ENCODE measurements at places on chromosomes 1 and 21. TPM values are rescaled to one million over a fixed set of nuclear protein-coding genes. Genes with fewer than 3 reads are reported as not detected.

DNA sequence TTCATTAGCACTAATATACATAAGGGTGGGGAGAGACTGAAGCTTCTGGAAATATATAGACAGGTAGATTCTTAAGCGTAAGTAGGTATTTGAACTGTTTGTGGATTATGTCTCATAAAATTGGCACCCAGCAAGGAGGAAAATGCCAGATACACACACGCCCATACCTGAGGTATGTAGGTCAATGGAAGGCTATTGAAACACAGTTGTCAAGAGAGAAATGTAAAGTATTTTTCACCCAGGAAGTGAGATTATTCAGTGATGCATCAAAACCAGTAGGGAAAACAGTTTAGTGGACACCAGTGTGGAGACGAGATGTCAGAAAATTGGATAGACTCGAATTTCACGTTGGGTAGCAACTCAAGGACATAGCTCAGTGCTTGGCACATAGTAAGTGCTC lies 4.7 kb upstream of the RSPH1 start:
- no peak for DNase-seq

GRCh38 chr1:227330279-227331076 lies 12.2 kb upstream of the CDC42BPA start:
- DNase-seq, result no peak

- DNase-seq, result no peak
Measured at GRCh38 chr21:16976193-16976592, 536.6 kb upstream of the CXADR start.

GRCh38 chr1:214473862-214474261 lies 77.5 kb downstream of the PTPN14 start:
- DNase-seq, result no peak

DNA sequence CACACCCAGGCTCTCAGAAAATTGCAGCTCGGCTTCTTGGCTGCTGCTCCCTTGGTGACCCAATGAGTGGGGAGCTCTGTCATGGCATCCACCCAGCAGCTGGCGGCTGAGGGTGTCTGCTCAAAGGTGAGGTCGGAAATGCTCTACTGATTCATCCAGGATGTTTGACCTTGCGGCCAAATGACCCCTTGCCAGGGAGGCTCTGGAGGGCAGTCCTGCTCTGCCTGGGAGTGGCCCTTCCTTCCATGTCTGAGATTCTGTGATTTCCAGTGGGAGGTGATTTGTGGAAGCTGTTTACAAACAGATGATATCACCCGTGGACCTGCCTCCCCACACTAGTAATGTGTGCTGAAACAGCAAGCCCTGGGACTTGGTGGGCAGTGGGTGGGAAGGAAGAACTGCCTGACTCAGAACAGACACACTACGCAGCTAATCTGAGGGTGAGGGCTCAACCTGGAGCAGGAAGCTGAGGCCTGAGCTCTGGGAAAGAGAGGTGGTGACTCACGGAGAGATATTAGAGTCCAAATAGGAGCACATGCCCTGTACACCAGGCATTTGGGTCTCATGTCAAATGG lies 3.0 kb downstream of the CRCT1 start:
- DNase-seq, result no peak

GRCh38 chr1:29365906-29366670 lies 129.8 kb downstream of the PTPRU start:
- no peak for DNase-seq

GRCh38 chr1:218970397-218970990 lies 203.2 kb upstream of the LYPLAL1 start:
- no peak for DNase-seq

DNA sequence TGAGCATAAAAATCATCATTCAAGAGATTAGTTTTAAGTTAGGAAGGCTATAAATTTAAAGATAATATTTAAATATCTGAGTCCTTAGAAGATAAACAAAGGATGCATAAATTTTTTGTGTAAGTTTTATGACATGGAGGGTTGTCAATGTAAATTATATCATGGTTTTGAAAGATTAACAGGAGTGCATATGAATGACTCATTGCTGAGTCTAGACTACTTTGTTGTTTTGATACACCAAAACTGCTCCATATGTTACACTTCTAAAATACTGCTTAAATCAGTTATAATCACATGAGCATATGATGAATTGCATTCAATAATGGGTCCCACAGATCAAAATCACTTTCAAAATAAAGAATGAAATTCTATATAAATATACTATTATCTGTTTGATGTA lies 312.5 kb downstream of the KCNT2 start:
- DNase-seq, result no peak

GRCh38 chr1:95496307-95496706 lies 262.3 kb downstream of the RWDD3 start:
- DNase-seq, result no peak

- DNase-seq, result no peak
Measured at GRCh38 chr1:27520651-27521050, 30.7 kb upstream of the WASF2 start.

- DNase-seq, result no peak
Measured at GRCh38 chr21:28952686-28953085, 40.0 kb downstream of the LTN1 start.

DNA sequence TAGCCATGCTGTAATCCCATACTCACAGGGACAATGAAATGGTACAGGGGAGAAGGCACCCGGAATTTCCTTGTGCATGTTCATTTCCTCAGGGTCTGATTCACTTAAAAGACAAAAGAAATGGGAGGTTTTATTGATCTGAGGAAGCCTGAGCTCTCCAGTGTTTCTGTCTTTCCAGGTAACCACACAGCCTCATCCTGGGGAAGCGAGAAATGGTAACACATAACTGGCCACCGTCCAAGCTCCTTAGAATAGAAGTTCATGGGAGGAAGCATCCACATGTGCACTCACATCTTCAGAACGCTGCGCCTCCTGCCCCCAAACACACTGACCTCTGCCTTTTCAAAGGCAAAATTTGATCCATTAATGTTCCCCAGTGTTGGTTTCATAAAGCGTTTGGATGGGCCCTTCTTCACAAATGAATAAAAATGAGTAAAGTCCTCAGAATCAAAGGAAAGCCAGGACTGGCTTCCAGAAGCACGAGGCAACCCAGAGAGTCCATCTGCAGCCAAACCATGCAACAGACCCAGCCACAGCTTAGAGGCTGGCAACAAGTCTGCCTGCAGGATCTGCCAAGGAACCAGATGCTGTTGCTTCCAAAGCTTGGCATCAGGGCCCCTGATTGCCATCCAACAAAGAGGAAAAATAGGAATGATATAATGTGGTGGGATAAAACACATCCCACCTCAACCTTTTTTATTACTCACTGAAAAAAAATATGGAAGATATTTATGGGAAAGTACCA lies 120.3 kb downstream of the ZBTB18 start:
- no peak for DNase-seq

GRCh38 chr1:193070386-193070753 lies 11.0 kb downstream of the RO60 start:
- DNase-seq, result no peak

GRCh38 chr1:27383039-27383605 lies at the start of gene CD164L2:
TSS of gene CD164L2 (minus strand) at chr1:27383333. CDS start at chr1:27383239, 94 bp downstream.
- DNase-seq, result no peak

DNA sequence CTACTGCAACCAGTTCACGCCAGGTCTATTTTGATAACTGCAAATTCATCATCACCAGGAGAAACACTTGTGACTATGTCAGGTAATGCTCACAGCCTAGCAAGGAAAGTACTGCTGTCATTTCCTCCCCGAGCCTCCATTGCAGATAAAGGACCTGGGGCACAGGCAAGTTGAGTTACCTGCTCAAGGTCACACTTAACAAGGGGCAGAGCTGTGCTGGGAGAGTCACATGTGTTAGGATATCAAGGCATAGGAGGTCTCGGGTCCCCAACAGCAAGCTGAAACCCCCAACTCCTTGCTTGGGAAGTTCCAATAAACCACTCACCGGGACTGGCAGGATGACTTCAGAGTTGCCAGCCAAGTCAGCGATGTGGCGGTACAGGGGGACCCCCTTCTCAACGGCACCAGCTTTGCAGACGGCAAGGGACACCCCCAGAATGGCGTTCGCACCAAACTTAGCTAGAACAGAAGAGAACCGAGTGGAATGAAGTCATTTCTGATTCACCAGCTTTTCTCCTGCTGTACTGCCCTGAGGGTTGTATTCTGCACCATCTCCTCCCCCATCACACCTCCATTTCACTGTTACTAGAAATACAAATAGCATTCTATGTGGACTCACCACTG lies 11.6 kb downstream of the ENO1 start:
- no peak for DNase-seq

GRCh38 chr1:225466848-225467192 lies 39.0 kb upstream of the LBR start:
- DNase-seq, result no peak

- no peak for DNase-seq
Measured at GRCh38 chr1:99872063-99872462, 21.9 kb downstream of the AGL start.

DNA sequence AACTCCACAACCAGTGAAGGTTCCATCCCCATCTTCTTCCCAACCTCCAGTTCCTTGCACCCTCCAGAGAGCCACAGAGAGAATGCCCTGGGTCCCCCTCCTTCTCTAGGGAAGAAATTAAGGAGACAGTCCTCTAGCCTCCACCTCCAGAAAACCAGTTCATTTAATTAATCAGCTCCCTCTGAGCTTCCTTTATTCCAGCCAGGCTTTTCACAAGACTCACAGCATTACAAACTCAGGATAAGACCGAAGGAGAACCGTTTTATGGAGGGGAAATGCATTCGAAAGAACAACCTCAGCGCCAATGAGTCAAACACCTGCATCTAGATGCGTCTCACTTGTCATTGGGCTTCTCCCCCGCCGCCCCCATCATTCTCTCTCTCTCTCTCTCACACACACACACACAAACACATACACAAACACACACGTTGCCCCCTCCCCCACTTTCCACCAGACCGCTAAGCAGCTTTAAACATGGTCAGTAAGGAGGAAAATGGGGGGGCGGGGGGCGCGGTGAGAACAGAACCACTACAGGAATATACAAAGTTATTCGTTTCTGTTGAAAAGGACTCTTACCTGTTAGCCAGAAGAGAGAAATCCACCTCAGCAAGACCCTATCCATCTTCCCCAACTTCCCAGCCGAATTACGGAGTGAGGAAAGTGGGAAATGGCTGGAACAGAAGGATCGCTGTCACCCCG lies 544 bp downstream of the ILDR2 start:
- DNase-seq, result no peak

DNA sequence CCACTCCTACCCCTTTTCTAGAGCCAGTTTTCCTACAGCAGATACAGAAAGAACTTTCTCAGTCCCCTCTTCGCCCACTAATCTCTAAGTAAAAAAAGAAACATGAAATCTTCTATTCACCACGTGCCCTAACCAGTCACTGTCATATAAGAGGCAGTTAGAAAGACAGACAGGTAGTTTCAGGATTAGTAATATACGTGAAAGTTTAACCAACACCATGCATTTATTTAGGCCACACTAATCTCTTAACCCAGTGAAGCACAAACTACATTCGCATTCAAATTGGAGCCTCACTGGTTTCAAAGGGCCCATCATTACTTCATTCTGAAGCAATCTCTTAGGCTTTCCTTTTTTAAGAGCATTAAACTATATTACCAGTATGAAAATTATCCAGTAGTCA lies 10.1 kb downstream of the GPATCH2 start:
- DNase-seq, result no peak

- no peak for DNase-seq
Measured at GRCh38 chr1:6546326-6546725, 8.0 kb downstream of the NOL9 start.

Gene UMODL1
- total RNA-seq, result not detected

Gene LYPD8
- total RNA-seq, result not detected

Gene YBEY
- total RNA-seq, result 14.1 TPM

Gene CCDC27
- total RNA-seq, result not detected

Gene SH2D2A
- total RNA-seq, result 1.4 TPM

Gene OR2T29
- total RNA-seq, result not detected

Gene WNT4
- 0.38 TPM for total RNA-seq

Gene UBXN10
- total RNA-seq, result 0.30 TPM

Gene CAMSAP2
- 37.9 TPM for total RNA-seq

Gene GUCA2B
- not detected for total RNA-seq

Measured in cardiac septum (tissue), 1 donor.